ENCODE measurements at places on chromosomes 1 and 21. TPM values are rescaled to one million over a fixed set of nuclear protein-coding genes. Genes with fewer than 3 reads are reported as not detected.

The SH2D2A gene
- not detected for total RNA-seq

The SPAG17 gene
- not detected for total RNA-seq

The ANXA9 gene
- not detected for total RNA-seq

The FMO3 gene
- 1.6 TPM for total RNA-seq

The RHD gene
- not detected for total RNA-seq

GRCh38 chr1:227395426-227396028 lies 77.2 kb upstream of the CDC42BPA start:
- DNase-seq, result no peak

DNA sequence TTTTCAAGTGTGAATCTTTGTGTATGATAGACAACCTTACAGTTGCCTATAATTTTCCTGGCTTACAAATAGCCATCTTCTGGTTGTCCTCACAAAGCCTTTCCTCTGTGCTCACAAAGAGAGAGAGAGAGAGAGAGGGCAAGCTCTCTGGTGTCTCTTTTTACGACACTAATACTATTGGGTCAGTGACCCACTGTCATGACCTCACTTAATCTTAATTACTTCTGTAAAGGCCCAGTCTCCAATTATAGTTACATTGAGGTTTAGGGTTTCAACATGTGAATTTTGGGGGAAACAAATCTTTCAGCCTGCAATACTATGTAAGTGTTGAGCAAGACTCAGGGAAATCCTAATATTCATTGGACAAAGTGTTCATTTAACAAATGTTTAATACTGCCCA lies 167.4 kb upstream of the COL11A1 start:
- no peak for DNase-seq

DNA sequence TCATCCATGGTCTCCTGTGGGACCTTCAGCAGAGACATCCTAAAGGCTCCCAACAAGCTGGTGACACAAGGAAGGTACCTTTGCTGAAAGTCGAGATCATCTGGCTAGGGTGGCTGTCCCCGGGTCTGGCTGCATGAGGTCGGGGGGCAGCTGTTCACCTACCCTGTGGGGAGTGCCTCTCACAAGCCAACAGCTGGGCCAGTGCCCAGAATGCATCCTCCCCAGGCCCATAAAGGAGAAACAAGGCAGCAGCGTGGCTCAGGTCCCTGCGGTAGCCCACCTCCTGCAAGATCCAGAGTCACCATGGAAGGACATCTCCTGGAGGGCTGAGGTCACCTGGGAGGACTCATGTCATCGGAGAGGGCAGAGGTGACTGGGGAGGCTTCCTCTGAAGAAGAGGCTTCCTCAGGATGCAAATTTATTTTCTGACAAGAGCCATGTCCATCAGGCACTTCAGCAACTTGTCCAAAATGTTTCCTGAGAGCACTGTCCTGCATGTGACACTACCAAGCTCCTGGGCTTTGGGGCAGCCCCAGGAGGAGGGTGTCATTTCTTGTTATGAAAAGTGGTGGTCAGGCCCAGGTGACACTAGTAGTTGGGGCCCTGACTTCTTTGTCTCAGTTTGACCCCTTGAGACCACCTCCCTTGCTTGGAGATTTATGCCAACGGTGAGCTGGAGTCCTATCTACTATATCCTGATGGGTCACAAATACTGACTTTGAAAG lies 6.7 kb upstream of the SMYD3 start:
- no peak for DNase-seq

GRCh38 chr1:38686167-38686926 lies 173.2 kb downstream of the RRAGC start:
- DNase-seq, result no peak

- DNase-seq, result no peak
These were observed 31.4 kb upstream of the S1PR1 start for GRCh38 chr1:101205457-101205856.

DNA sequence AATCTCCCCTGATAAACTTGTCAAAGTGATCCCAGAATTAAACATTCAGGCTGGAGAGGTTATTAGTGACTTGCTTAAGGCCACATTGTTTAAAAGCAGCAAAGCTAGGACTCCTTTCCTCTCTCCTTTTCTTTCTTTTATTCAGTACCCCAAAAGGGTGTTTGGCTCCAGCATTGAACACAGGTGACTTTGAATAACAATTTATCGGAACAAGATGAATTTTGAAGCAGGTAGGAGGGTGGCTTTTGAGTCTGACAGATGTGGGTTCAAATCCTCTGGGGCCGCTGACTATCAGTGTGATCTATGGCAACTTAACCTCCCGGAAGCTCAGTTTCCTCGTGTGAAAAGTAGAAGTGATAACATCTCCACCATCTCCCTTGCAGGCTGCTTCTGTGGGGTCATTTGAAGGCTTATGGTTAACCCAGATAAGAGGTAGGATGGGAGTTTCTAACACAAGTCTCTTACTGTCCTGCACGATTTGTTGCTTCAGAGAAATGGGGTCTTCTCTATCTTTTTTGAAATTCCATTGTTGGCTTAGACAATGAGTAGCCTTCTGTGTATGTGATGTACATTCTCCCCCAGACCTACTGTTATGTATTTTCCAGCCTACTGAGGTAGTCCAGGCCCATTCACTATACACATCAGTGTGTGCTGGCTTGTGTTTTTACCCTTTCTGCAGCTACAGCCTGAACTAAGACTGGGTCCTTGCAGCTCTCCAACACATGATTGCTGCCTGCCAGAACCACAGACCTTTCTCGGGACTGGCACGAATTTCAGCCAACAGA lies 29.0 kb downstream of the JUN start:
- DNase-seq, result no peak

DNA sequence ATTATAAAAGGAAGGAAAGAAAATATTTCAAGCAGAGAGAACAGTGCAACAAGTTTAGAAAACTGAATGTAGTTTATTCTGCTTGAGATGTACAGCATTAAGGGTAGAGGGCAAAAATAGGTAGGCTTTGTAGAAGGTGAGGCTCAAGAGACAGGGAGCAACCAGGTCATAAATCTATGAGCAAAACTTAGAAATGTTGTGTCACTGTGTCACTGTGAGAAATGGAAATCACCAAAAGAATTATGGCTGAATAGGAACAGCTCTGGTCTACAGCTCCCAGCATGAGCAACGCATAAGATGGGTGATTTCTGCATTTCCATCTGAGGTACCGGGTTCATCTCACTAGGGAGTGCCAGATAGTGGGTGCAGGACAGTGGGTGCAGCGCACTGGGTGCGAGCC lies 53.6 kb downstream of the TNFSF4 start:
- DNase-seq, result no peak

Data from osteocyte (in vitro differentiated cells).